ENCODE measurements at places on chromosomes 11 and 22. TPM values are rescaled to one million over a fixed set of nuclear protein-coding genes. Genes with fewer than 3 reads are reported as not detected.

ANO1 gene
- total RNA-seq = 1.7 TPM

HPS5 gene
- total RNA-seq = 101 TPM

NRXN2 gene
- 25.5 TPM for total RNA-seq

NEFH gene
- total RNA-seq = not detected

OR8A1 gene
- not detected for total RNA-seq

B4GALNT4 gene
- total RNA-seq = 9.8 TPM

ZC3H12C gene
- 15.9 TPM for total RNA-seq

SLC35F2 gene
- total RNA-seq = 15.5 TPM

CD248 gene
- total RNA-seq = 43.3 TPM

DMC1 gene
- total RNA-seq = 5.7 TPM

TMEM191C gene
- 4.4 TPM for total RNA-seq

Measured in tibial nerve (tissue), 4 donors.